ENCODE measurements at places on chromosomes 5 and 9.

- no peak overlapping the region for H3K27ac ChIP-seq
- no peaks in the 10 kb centered on the region for H3K36me3 ChIP-seq
- peaks cover under 1% of the 10 kb centered on the region for H3K4me1 ChIP-seq
- no peak for DNase-seq
Measured at GRCh38 chr9:126635661-126636439, 22.1 kb downstream of the LMX1B start.

DNA sequence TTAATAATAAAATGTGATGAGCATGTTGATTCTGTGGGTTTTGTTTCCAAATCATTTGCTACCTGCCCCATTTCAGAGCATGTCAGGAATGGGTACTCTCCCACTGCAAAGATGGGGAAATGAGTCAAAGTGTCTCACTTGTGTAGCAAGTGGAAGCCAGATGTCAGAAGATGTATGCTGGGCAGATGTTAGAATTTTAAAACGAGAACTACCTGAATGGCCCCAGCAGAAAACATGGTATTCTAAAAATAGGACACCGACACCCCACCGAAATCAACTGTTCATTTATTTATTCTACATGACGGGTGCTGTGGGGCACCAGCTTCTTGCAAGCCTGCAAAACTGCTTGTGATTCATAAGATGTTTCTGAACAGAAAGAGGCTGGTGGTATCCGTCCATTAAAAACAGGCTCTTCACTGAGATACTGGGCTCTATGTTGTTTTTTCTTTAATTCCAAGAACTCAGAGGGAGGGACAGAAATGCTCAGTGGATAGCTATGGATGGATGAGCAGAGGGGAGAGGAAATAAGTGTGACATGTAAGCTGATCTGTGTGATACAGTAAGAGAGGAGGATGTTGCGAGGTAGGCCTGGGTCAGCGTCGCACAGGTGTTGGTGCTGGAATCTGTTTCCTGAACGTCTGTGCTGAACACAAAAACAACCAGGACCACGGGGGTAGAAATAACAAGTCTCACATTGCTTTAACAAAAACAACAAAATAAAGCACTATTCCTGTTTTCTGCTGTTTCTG lies 157.2 kb downstream of the EFNA5 start:
- H3K4me3 ChIP-seq = no peak overlapping the region
- H3K36me3 ChIP-seq = no peaks in the 10 kb centered on the region
- H3K27me3 ChIP-seq = no peaks in the 10 kb centered on the region
- DNase-seq = no peak

DNA sequence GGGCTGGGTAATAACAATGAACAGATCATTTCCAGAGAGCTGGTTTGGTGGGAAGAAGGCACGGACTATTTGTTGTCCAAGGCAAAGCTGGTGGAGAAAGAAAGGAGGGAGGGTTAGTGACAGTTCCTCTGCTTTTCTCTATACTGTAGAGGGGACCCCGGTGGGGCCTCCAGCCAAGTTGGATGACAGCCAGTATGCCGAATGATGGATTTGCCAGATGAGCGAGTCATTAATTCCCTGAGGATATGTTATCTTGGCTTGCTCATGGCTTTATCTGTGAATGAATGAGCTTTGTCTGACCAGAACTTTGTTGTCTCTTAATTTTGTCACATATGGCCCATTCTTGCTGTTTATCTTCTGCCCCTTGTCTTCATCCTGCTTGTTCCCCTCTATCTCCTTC lies 158.6 kb upstream of the GLRA1 start:
- H3K27me3 ChIP-seq = no peaks in the 10 kb centered on the region
- DNase-seq = no peak
- H3K36me3 ChIP-seq = no peaks in the 10 kb centered on the region
- H3K27ac ChIP-seq = no peak overlapping the region

DNA sequence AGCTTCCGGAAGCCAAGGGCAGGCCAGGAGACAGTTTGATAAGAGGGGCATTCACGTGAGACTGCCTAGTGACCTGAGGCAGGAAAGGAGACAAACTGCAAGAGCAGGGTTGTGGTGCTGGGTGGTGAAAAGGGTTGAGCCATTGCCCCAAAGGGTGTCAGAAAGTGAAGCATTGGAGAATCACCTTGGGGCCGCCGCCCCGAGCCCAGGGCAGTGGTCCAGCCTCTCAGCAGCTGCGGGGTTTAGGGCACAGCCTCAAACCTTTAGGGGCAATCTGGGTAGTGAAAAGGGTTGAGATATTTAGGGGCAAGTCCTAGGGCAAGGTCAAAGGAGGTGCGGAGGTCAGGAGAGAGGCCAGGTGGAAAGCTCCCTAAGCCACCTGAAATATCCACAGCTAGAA lies 10.4 kb upstream of the ANKRD33B start:
- DNase-seq = no peak
- no peaks in the 10 kb centered on the region for H3K27me3 ChIP-seq
- H3K4me3 ChIP-seq = no peak overlapping the region
- H3K4me1 ChIP-seq = peaks cover 42% of the 10 kb centered on the region
- H3K27ac ChIP-seq = no peak overlapping the region

GRCh38 chr9:123418052-123418430 lies 62.0 kb downstream of the CRB2 start:
- no peak overlapping the region for H3K4me3 ChIP-seq
- H3K4me1 ChIP-seq = no peaks in the 10 kb centered on the region
- DNase-seq = no peak
- no peak overlapping the region for H3K27ac ChIP-seq
- H3K36me3 ChIP-seq = peaks cover 12% of the 10 kb centered on the region

DNA sequence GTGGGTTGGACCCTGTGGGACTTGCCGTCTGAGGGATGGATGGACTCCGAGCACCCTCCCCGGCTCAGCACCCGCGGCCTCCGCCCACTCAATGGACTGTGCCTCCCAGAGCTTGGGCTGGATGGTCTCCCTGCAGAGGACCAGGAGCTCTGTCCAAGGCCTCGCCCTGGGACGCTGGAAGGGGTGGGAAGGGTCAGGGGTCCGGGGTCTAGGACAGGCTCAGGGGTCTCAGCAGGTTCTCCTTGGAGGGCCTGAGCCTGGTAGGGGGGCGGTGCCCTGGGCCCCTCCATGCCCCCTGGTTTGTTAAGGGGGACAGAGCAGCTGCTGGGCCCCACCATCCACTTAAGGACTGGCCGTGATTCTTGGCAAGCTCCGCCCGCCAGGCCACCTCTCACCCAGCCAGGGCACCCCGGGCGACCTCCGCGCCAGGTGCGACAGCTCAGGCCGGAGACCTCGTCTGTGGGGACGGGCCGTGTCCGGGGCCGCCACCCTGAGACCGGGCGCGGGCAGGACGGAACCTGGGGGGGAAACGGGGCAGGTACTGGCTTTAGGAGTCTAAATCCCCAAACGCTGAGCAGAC lies 29.2 kb downstream of the EXOC3 start:
- no peaks in the 10 kb centered on the region for H3K27me3 ChIP-seq
- H3K27ac ChIP-seq = no peak overlapping the region
- H3K4me1 ChIP-seq = peaks cover 40% of the 10 kb centered on the region

- H3K4me1 ChIP-seq = no peaks in the 10 kb centered on the region
- no peaks in the 10 kb centered on the region for H3K27me3 ChIP-seq
- H3K4me3 ChIP-seq = no peak overlapping the region
- no peak for DNase-seq
Measured at GRCh38 chr9:36268007-36268427, 9.8 kb upstream of the GNE start.

GRCh38 chr5:56313596-56313995 lies 80.5 kb upstream of the ANKRD55 start:
- H3K36me3 ChIP-seq = no peaks in the 10 kb centered on the region
- no peak for DNase-seq
- H3K4me1 ChIP-seq = peaks cover 47% of the 10 kb centered on the region
- H3K27ac ChIP-seq = no peak overlapping the region
- no peaks in the 10 kb centered on the region for H3K27me3 ChIP-seq

- no peaks in the 10 kb centered on the region for H3K4me1 ChIP-seq
- no peak overlapping the region for H3K4me3 ChIP-seq
- H3K36me3 ChIP-seq = no peaks in the 10 kb centered on the region
- no peak overlapping the region for H3K27ac ChIP-seq
Measured at GRCh38 chr5:36206913-36207312, 34.8 kb downstream of the NADK2 start.

- no peak overlapping the region for H3K4me3 ChIP-seq
- DNase-seq = no peak
- H3K36me3 ChIP-seq = no peaks in the 10 kb centered on the region
Measured at GRCh38 chr9:16673171-16673570, 197.3 kb downstream of the BNC2 start.

- DNase-seq = no peak
- H3K27me3 ChIP-seq = no peaks in the 10 kb centered on the region
- H3K36me3 ChIP-seq = no peaks in the 10 kb centered on the region
- H3K27ac ChIP-seq = no peak overlapping the region
- H3K4me1 ChIP-seq = no peaks in the 10 kb centered on the region
Measured at GRCh38 chr9:32260151-32260862, 124.1 kb upstream of the ACO1 start.

GRCh38 chr5:3997670-3998069 lies 402.0 kb downstream of the IRX1 start:
- no peak overlapping the region for H3K27ac ChIP-seq
- H3K36me3 ChIP-seq = no peaks in the 10 kb centered on the region
- DNase-seq = no peak
- no peak overlapping the region for H3K4me3 ChIP-seq

GRCh38 chr9:132556714-132557113 lies 25.7 kb upstream of the BARHL1 start:
- no peaks in the 10 kb centered on the region for H3K36me3 ChIP-seq
- H3K4me3 ChIP-seq = no peak overlapping the region
- DNase-seq = no peak
- H3K27me3 ChIP-seq = no peaks in the 10 kb centered on the region
- no peaks in the 10 kb centered on the region for H3K4me1 ChIP-seq

DNA sequence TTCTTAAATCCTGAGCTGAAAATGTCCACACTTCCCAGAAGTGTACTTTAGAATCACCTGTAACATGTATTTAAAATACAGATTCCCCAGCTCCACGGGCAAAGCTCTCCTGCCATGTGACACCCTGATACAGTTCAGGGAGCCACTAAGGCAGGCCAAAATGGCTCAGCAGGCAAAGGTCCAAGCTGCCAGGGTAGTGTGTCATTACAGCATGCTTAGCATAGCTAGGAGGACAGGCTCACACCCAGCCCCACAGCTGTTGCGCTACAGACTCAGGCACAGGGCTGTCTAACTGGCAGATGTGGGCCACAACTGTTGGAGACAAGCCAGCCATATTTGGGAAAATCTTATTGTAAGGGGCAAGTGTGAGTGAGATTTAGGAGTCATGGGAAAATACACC lies 73.0 kb downstream of the C9orf85 start:
- DNase-seq = no peak
- no peak overlapping the region for H3K4me3 ChIP-seq
- no peak overlapping the region for H3K27ac ChIP-seq

- no peaks in the 10 kb centered on the region for H3K4me1 ChIP-seq
- no peak overlapping the region for H3K27ac ChIP-seq
- no peak overlapping the region for H3K4me3 ChIP-seq
- no peak for DNase-seq
- no peaks in the 10 kb centered on the region for H3K36me3 ChIP-seq
Measured at GRCh38 chr5:112647428-112647827, 90.3 kb upstream of the APC start.
